ENCODE measurements at places on chromosomes 5 and 9. TPM values are rescaled to one million over a fixed set of nuclear protein-coding genes. Genes with fewer than 3 reads are reported as not detected.

GRCh38 chr5:145619806-145620310 is 215.3 kb downstream of the PRELID2 start:
- DNase-seq, result no peak

- DNase-seq, result no peak
These were observed 186.7 kb downstream of the NXNL2 start for GRCh38 chr9:88721495-88722279.

DNA sequence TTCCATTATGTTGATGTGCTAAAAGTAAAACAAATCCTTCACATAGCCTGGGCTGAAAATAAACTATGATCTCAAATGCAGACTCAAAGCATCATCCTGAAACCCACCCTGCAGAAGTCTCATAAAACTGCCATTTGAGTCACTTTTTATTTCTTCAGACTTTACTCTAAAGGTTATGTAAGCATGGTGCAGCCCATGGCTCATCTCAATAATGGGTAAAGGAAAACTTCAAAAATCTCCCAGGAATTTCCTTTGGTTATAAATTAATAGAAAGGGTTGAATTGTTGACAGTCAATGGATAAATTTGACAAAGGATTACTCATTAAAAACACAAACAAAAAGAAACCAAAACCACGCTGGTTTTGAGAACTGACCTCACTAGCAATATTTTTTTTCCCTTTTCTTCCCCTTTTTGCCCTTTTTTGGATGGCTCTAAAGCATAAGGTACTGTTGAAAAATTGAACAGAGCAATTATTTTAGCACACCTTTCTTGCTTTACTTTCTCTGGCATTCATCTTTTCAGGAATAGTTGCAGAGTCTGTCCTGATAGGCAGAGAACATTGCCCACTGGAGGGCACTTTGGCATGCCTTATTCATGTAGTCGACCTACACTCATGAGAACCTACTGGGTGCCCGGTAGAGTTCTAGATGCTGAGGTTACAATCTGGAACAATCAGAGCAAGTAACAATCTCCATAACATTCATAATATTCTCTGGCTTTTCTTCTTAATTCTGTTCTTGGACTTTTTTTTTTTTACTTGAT is 191.4 kb downstream of the TMEM167A start:
- DNase-seq, result peak; percentile 49

GRCh38 chr5:170226661-170227060 is 6.1 kb upstream of the C5orf58 start:
- no peak for DNase-seq

DNA sequence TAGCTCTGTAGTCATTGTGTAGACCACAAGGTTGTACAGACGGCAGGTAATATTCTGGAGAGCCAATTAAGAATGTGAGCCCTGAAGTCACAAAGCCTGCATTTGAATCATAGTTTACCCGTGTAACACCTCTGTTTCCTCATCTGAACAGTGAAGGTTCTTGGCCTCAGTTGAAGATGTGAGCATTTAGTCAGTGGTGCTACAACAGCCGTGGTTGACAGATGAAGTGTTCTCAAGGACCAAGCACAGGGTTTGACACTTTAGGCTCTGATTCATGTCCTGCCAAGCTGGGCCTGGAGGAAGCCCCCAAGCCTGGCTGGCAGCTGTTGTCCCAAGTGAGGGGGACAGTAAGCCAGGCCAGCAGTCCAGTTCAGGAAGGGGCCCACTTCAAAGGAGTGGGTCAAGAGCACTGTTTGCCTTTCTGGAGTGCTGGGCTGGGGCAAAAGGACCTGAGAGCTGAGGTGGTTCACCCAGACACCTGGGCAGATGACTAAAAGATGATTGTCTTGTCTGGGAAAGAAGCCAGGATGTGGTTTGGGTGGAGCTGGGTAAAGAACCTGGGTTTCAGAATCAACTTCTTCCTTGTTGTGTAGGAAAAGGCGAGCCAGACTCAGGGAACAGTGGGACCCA is 20.7 kb downstream of the FAXDC2 start:
- no peak for DNase-seq

GRCh38 chr5:113005454-113005853 is 28.9 kb downstream of the DCP2 start:
- no peak for DNase-seq

- no peak for DNase-seq
These were observed 478.7 kb downstream of the PRR16 start for GRCh38 chr5:120942596-120943350.

GRCh38 chr9:92501671-92502393 is 19.5 kb upstream of the ASPN start:
- no peak for DNase-seq

- DNase-seq, result peak; percentile 33
These were observed 235.8 kb downstream of the ROR2 start for GRCh38 chr9:91714020-91714806.

DNA sequence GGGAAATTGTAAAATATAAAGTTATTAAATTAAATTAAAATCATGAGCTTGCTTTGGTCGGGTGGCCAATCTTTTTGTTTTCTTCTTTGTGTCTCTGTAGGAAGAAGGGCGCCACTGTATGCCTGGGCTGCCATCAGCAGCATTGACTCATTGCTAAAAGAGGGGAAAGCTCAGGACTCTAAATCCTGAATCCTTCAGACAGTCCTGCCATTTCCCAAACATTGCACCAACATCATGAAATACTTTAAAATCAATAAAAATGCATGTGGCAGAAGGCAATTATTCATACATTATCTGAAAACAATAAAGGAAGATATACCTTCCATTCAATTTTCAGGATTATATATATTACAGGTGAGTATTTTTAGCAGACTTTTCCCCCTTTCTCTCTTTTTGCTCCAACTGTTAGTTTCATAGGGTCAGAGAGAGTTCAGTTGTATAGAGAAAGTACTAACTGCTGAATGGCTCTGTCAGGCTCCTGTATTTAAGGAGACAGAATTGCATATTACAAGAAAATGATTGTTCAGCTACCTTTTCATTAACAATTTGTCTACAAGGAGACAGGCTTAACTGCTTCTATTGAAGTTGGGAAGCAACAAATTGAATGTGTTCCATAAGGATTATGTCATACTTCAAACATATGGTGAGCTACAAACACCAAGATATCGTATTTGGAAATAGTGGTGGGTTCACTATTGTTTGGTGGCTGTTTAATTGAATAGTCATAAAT is 95.7 kb downstream of the ATPSCKMT start:
- no peak for DNase-seq

DNA sequence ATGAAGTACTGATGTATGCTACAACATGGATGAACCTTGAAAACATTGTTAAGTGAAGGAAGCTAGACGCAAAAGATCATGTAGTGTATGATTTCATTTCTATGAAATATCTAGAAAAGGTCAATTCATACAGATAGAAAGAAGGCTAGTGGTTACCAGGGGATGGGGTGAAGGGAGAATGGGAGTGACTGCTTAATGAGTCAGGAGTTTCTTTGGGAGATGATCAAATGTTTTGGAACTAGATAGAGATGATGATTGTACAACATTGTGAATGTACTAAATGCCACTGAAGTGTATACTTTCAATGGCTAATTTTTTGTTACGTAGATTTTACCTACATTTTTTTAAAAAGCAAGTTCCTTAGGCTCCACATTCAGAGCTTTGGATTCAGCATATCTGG is 14.9 kb upstream of the DELE1 start:
- DNase-seq, result no peak

DNA sequence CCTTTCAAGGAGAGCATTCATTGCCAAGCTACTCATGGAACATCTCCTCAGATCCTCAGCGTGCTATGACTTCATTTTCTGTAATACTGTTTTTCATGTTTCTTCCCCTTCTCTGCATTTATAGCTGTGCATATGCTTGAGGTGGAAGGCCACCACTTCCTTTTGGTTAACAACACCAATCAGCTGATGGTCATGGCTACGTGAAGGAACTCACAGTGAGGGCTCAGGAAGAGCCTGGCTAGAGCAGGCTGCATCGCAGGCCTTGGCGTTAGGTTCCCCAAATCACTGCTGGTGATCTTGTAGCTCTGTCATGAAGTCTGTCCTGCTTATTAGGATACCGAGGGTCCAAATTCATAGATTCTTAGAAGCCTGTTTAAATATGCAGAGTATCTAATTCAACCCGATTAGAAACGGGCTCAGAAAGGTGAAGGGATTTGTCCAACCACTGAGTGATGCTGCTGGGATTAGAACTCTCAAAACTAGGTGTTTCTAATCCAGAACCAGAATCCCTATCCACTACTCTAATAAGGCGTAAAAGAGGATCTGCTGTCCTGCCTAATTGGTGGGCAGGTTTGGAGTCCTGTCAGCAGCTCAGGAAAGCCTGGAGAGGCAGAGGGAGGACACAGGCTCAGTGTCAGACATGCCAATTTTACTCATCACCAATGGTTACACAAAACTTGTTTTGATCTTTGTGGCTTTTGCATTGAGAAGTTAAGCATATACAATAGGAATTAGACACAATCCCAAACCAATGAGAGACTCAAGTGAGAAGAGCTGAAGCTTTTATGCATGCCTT is 7.5 kb downstream of the SYK start:
- DNase-seq, result no peak

- no peak for DNase-seq
These were observed 182.0 kb downstream of the CCDC192 start for GRCh38 chr5:127885176-127885575.

GRCh38 chr5:143619040-143619439 is 192.9 kb upstream of the HMHB1 start:
- no peak for DNase-seq

Gene LOX
- polyA plus RNA-seq, result 30.9 TPM

Gene GLT6D1
- not detected for polyA plus RNA-seq

Gene SLC46A2
- 0.44 TPM for polyA plus RNA-seq

Gene FOXE1
- polyA plus RNA-seq, result not detected

Gene CLIC3
- polyA plus RNA-seq, result 0.39 TPM

Gene OR1L4
- polyA plus RNA-seq, result not detected

Gene ACOT12
- 0.53 TPM for polyA plus RNA-seq

Gene TLX3
- polyA plus RNA-seq, result not detected

Measured in renal cortex interstitium (tissue), 15 donors.